ENCODE measurements at places on chromosomes 16 and 17. TPM values are rescaled to one million over a fixed set of nuclear protein-coding genes. Genes with fewer than 3 reads are reported as not detected.

GRCh38 chr17:33561569-33562334 is 268.7 kb upstream of the ASIC2 start:
- no peak for DNase-seq

- DNase-seq = no peak
Measured at GRCh38 chr16:79283578-79283977, 317.0 kb downstream of the MAF start.

DNA sequence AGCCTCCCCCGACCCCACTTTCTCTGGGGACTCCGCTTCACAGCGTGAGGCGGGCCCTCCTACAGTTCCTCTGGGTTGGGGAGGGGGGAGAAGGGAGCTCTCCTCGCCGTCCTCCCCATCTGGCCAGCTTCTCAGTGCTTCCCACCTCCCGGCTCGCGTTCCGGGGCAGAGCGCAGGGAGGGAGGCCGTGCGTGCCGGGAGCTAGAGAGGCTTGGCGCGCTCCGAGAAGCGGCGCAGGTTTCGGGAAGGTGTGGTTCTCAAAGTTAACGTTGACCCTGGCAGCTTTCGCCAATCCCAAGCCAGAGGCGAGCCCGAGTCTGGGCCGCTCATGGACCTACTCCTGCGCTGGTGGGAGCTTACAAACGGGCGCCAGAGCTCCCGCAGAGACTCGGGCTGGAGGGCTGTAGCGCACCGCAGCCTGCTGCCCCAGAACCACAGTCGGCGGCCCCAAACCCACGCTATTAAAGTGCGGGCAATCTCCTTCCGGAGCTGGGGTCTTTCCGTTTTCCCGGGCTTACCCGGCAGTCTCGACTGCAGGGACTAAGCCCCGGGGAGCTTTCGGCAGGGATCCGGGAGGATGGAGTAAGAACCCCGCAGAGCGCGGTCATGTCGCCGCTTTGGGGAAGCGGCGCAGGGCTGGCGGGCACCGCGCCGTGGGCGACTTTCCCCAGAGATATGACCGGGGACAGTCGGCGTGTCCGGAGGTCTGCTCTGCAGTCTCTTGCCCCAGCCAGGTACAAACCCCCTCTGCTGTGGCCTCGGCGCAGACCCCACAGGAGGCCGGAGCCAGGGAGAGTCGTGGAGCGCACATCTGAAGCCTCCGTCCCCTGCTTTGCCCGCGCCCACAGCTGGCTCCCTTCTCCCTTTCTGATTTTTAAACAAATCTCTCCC is 787 bp downstream of the CDH11 start:
- peak; percentile 37 for DNase-seq

Gene CCDC92B
- polyA plus RNA-seq = not detected

Gene EME1
- 10.1 TPM for polyA plus RNA-seq

Gene HBA1
- polyA plus RNA-seq = 0.21 TPM

Gene KRTAP9-2
- polyA plus RNA-seq = not detected

Measured in IMR-90 (cell line).